ENCODE measurements at places on chromosomes 5 and 9. TPM values are rescaled to one million over a fixed set of nuclear protein-coding genes. Genes with fewer than 3 reads are reported as not detected.

The SOWAHA gene
- 0.04 TPM for total RNA-seq

DNA sequence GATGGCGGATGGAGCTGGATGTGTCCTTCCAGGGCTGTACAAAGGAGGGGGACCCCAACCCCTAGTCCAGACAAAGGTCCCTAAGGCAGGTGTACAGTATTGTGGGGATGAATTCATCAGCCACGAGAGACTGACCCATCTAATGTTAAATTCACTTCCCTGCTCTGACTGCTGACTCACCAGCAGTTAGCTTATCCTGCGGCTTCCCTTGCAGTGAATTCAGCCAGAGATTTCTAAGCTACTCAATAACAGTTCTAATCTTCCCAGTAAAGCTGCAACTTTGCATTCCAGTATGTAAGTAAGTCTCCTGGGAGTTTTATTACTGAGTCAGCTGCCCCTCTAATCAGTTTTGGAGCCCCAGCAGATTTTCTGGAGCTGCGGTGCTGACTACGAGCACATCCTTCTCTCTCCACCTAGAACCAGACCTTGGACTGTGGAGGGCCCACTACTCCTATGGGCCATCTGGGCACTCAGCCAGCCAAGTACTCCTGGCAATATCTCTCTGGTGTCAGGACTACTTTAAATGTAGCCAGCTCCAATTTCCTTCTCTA, 16.1 kb downstream of the B4GALT1 start:
- peak; percentile 55 for ATAC-seq

GRCh38 chr9:113493203-113493520, 29.6 kb downstream of the RGS3 start:
- ATAC-seq = no peak

DNA sequence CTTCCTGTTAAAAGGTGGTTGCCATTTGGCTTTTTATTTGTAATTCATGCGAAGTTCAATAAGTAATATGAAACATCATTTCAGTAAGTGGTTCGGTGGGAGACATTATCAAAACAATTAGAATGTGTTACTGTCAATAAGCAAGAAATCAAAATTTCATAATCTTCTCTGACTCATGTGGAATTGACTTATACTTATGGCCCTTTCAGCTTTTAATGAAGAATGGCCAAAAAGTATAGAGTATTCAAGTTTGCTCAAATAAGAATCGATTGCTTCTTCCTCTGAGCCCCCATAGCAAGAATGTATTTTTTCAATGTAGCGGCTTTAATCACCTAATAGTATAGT, 174.5 kb downstream of the AOPEP start:
- peak; percentile 47 for ATAC-seq

- peak; percentile 62 for ATAC-seq
Measured at GRCh38 chr5:143968071-143968878, 156.3 kb downstream of the HMHB1 start.

DNA sequence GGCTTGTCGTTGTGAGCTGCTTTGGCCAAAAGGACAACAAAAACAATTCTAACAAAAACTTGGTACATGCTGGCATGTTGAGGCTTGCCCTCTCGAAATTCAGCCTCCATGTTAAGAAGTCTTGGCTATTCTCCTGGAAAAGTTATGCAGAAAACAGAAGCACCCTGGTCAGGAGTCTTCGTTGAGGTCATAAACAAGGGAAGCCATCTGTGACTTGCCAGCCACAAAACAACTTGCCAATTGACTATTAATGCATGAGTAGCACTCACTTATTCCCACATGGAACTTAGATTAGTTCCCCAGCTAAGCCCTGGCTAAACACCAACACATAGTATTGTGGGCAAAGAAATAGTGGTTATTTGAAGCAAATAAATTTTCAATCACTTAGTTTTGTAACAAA, 521.0 kb upstream of the CHD1 start:
- ATAC-seq = no peak

- ATAC-seq = no peak
Measured at GRCh38 chr5:158308429-158309025, 449.6 kb upstream of the CLINT1 start.

Measured in esophagus mucosa (tissue), 1 donor.